ENCODE measurements at places on chromosomes 7 and 10. TPM values are rescaled to one million over a fixed set of nuclear protein-coding genes. Genes with fewer than 3 reads are reported as not detected.
A peak's percentile ranks its signal among the peaks of the same experiment; 100 is the strongest.

DNA sequence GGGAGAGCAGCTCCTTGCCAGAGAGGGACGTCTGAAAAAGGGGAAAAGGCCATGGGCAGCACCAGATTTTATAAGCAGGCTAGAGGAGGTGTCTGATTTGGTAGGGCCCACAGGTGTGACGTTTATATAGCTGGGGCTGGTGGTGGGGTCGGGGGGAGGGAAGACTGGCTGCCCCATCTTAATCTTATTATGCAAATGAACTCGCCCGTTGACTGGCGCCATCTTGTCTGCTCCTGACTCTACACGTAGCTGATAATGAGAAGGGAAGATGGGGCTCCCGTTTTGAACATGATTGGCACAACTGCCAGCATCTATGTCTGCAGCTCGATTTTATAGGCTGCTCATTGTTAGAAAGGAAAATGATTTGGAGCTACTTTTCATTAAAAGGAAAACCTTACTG is 28.6 kb upstream of the CADPS2 start:
- no peak for DNase-seq

- no peak for DNase-seq
These were observed 10.1 kb downstream of the NPC1L1 start for GRCh38 chr7:44530990-44531389.

GRCh38 chr7:87188930-87189329 is 30.6 kb downstream of the TMEM243 start:
- no peak for DNase-seq

GRCh38 chr7:138668229-138668596 is 32.9 kb downstream of the SVOPL start:
- DNase-seq = no peak

- DNase-seq = no peak
These were observed 616.4 kb upstream of the MGMT start for GRCh38 chr10:128850647-128851046.

DNA sequence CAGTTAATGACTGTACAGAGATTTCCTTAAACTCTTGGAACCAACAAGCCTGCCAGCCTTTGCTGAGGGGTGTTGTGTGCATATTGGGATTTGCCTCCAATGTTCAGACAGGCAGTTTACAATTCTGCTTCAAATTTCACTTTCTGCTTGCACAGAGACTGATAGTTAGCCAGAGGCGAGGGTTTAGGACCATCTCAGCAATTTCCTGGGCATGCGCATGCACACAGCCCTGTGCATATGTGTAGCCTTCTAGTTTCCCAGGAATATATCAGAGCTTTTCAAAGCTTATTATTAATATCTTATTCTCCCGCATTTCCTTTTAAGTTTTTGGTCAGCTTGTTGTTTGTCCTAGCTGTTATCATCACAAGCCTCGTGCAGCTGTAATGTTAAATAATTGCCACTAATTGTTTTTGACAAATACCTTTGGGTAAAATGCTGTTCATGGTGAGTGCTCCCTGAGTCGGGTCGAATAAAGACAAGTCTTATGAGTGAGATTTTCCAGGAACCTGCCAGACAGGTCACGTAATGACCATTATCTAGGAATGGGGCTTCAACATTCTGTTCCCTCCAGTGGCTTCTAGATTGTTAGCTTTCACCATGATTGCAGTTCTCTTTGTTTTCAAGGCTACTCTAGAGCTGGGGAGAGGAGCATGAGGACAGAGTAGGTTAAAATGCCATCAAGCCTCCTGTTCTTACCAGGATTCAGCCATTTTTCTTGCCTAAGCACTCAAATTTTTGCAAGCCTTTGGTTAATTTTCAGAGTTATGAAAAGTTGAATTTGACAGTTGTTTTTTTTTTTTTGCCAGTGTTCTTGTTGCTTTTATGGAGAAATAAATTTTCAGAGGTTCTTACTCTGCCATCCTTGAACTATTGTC is 24.1 kb upstream of the DNAJC1 start:
- no peak for DNase-seq

- no peak for DNase-seq
These were observed 83.9 kb downstream of the HECW1 start for GRCh38 chr7:43196379-43196778.

DNA sequence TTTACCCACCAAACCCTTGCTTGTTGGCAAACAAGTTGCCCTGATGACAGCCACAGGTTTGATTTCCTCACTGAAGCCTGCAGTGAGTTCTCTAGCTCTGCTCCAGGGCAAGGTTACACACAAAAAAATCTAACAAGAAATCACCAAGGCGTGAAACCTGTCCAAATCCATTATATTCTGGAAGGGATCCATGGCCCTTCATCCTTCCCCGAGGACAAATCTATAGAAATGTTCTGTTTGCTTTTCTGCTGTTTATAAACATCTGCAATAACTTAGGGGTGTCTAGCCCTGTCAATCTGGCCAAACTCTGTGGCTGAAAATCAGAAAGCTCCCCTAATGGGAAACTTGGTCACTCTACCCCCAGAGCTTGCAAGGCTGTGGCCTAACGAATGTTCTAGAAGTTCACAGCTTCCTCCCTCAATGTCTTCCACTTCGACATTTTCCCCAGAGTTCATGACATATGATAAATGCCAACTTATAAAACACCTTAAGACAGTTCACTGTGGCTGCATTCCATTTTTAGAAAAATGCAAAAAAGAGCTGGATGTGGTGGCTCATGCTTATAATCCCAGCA is 164.5 kb downstream of the PRPF18 start:
- DNase-seq = no peak

DNA sequence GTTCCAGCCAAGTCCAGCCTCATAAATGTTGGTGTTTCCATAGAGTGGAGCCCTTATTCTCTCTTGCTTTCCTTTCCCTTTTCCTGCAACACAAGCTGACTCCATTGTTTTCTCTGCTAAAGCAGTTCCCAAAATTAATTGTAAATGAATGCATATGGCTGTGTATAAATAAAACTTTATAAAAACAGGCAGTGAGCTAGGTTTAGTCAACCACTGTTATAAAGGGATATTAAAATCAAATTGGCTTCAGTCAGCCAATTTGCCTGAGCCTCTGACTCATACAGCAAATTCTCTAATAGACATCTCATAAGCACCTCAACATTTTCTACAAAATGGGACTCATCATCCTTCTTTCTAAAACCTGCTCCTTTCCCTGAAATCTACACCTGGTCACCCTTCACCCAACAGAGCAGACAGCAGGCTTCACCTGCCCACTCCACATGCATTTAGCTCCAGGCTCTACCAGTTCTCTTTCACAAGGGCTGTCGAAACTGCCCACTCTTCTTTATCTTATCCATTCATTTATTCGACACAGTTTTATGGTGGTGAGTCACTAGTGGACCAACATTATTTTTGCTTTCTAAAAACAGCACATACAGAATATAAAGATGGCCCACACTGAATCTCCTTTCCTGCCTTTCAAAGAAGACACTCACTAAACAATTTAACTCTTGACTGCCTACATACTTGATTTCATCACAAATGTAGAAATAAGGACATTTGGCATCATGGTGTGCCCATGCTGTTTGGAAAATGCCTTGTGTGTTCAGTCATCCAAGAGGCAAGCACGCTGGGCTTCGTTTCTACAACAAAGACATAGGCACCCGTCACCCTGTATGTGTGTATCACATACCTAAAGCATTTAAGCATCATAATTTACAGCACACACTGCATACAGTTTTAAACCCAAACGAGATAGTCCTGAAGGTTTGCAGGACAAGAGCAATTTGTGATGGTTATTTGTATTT is 74.6 kb upstream of the C7orf33 start:
- DNase-seq = no peak

GRCh38 chr7:26043801-26044200 is 108.2 kb upstream of the NFE2L3 start:
- DNase-seq = no peak

GRCh38 chr10:26215935-26216584 is 514 bp upstream of the GAD2 start:
- no peak for DNase-seq

GRCh38 chr10:18984531-18984930 is 64.1 kb upstream of the MALRD1 start:
- DNase-seq = no peak

GRCh38 chr10:58930500-58930899 is 245.9 kb upstream of the PHYHIPL start:
- DNase-seq = no peak

- DNase-seq = no peak
These were observed 83.5 kb upstream of the GNA12 start for GRCh38 chr7:2927592-2927991.

DNA sequence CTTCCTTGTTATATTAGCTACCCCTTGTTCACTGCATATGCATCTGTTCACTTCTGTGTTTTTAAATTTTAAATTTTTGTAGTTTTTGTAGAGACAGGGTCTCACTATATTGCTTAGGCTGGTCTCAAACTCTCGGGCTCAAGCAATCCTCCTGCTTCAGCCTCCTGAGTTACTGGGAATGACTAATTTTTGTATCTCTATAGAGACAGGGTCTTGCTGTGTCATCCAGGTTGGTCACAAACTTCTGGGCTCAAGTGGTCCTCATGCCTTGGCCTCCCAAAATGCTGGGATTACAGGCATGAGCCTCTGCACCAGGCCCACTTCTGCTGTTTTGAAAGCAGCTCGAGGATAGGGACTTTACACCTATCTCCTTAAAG is 64.6 kb downstream of the PRTFDC1 start:
- no peak for DNase-seq

- DNase-seq = no peak
These were observed 269.3 kb downstream of the BICC1 start for GRCh38 chr10:58781873-58782488.

GRCh38 chr7:42893346-42894240 is 18.3 kb downstream of the C7orf25 start:
- DNase-seq = no peak

GRCh38 chr7:35802649-35803048 is 1.8 kb downstream of the SEPTIN7 start:
- DNase-seq = no peak

- DNase-seq = peak; percentile 22
These were observed 90.2 kb downstream of the UBE3C start for GRCh38 chr7:157228864-157229422.

- DNase-seq = peak; percentile 41
These were observed at the start of gene IFIT1 for GRCh38 chr10:89391907-89392756. IFIT1 (plus strand) TSS chr10:89392623; CDS start chr10:89392713, 90 bp downstream.

GRCh38 chr7:117017017-117017451 is 63.7 kb downstream of the ST7 start:
- no peak for DNase-seq

GRCh38 chr7:30800785-30801252 is 29.6 kb downstream of the MINDY4 start:
- DNase-seq = peak; percentile 29

DNA sequence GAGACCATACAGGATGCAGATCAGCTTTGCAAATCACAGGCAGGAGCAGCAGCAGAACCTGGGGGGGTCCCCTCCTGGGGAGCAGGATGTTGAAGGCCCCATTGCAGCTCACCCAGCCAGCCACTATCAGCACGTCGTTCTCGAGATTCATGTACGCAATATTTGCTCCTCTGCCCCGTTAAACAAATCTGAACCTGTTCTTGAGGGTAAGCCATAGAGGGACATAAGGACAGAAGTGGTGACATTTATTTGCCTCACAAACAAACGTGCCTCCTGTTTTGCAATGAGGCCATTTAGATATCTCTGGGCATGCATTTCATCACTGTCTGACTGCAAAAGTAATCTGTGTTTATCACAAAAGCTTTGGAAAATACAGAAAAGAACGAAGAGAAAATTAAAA is 87.3 kb upstream of the BAIAP2L1 start:
- DNase-seq = no peak

NUTM2E gene
- 0.96 TPM for total RNA-seq

PNLIP gene
- total RNA-seq = not detected

VAX1 gene
- total RNA-seq = not detected

SPDYE9 gene
- total RNA-seq = not detected

TAC1 gene
- not detected for total RNA-seq

HOXA13 gene
- total RNA-seq = not detected

UNCX gene
- not detected for total RNA-seq

All from naive thymus-derived CD8-positive, alpha-beta T cell (primary cell).